ENCODE measurements at places on chromosomes 6 and 20.
A peak's percentile ranks its signal among the peaks of the same experiment; 100 is the strongest.

DNA sequence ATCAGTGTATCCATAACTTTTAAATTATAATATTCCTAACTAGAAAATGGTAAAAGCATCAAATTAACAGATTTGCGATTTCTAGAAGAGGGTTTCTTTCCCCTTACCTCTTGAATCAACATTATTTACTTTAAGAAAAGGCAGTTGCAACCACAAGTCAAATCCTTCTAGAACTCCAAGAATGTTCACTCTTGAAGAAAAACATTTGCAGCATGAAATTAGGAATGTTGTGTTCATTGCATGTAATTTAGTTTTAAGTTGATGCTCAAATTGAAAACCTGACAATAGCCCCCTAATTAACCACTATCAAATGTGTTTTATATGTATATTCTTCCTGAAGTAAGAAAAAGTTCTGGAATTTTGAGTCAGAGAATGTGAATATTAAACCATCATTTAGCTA, 2.3 kb upstream of the REV3L start:
- no peak for DNase-seq

DNA sequence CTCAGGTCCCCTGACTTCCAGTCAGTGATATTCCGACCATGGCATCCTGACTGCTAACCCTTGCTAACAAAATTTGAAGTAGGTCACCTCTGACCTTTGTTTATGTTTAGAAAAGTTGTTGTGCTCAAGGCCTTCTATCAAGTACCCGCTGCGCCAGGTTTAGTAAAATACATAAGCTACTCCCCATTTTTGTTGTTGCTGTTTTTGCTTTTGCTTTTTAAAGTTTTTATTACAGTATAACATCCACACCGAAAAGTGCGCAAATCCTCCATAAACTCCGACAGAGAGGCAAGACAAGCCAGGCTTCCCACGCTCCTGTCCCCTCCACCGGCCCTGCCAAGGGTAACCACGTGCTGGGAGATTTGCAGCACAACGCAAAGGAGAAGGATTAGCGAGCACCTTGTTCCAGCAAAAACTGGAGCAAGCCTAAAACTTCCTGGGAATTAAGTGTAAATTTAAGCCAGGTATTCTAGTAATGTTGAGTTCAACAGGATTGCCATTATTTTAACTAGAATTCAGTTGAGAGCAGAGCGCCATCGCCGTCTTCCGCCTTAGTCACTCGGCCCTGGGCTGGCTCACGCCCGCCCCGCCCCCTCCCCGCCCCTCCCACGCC, 17.8 kb upstream of the HMGN4 start:
- no peak for DNase-seq

DNA sequence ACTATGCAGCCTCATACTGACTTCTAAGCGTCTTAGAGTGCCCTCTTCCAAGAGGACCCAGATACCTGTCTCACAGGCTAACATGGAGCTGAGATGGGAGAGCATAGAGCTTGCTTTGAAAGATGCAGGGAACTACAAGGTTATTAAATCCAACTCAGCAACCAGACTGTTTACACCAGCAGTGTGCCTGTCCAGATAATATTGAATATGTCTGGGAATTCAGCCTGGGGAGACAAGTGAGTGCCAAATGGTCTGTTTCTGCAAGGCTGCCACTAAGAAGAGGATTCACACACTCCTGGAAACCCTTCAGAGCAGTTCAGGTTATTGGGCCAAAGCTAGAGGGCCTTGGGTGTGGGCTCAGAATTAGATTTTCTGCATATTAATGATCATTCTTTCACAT, 547.8 kb downstream of the PTPRT start:
- DNase-seq, result no peak

DNA sequence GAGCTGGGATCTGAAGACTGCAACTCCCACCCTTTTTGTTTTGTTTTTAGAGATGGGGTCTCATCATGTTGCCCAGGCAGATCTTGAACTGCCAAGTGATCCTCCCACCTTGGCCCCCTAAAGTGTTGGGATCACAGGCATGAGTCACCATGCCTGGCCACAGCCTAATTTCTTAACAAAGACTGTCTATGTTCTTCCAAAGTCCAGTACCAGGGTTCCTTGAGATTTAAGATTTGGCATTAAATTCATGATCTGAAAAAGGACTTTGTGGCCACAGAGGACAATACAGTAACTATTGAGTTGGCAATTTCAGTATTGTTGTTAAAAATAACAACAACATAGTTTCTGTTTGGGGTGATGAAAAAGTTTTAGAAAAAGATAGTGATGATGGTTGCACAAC, 28.7 kb upstream of the BEND3 start:
- DNase-seq, result no peak

DNA sequence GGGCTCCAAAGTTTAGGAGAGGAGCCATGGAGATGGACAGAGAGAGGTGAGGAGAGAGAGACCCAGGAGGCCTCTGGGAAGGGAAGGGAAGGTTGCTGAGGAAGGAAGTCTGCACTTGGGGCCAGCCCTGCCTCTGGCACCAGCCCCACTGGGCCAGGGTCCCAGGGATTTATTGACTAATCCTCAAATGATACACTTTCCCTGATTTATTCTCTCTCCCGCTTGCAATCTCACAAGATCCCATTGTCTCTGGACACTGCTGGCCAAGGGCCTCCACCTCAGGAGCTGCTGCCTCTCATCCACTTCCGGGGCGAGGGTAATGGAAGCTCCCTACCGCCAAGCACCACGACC, 43.6 kb upstream of the FOXP4 start:
- DNase-seq, result no peak

- peak; percentile 12 for DNase-seq
These were observed 63.7 kb upstream of the CD2AP start for GRCh38 chr6:47413752-47414422.

GRCh38 chr6:6711832-6712448, 123.4 kb downstream of the LY86 start:
- DNase-seq, result no peak

- no peak for DNase-seq
These were observed 42.7 kb upstream of the SLC22A2 start for GRCh38 chr6:160301339-160301738.

GRCh38 chr6:163863565-163863964, 449.0 kb downstream of the QKI start:
- no peak for DNase-seq

DNA sequence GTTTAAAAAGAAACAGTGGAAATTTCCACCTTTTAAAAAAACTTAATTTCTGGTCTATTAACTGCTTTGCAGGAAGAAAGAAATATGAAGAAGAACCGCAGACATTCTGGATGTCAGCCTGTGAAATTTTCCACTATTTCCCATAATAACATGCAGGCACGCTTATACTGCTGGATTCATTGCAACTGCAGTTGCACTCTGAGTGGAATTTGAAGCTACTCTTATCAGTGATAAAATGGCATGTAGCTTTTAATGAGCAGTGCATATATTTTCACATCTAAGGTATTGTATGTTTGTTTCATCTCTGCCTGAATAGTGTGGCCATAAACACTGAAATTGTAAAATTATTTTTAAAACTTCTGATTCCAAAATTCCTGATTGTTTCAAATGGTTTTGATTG, 28.2 kb downstream of the NCOA3 start:
- no peak for DNase-seq

GRCh38 chr6:156160795-156161165, 616.4 kb upstream of the ARID1B start:
- no peak for DNase-seq

- DNase-seq, result no peak
These were observed 24.6 kb downstream of the DSTN start for GRCh38 chr20:17594443-17594842.
